ENCODE measurements at places on chromosomes 4 and X.

GRCh38 chrX:72495046-72495445 is 77.6 kb downstream of the HDAC8 start:
- no peak for DNase-seq

- DNase-seq = no peak
Observed at GRCh38 chr4:101651778-101652177, 138.8 kb upstream of the BANK1 start.

DNA sequence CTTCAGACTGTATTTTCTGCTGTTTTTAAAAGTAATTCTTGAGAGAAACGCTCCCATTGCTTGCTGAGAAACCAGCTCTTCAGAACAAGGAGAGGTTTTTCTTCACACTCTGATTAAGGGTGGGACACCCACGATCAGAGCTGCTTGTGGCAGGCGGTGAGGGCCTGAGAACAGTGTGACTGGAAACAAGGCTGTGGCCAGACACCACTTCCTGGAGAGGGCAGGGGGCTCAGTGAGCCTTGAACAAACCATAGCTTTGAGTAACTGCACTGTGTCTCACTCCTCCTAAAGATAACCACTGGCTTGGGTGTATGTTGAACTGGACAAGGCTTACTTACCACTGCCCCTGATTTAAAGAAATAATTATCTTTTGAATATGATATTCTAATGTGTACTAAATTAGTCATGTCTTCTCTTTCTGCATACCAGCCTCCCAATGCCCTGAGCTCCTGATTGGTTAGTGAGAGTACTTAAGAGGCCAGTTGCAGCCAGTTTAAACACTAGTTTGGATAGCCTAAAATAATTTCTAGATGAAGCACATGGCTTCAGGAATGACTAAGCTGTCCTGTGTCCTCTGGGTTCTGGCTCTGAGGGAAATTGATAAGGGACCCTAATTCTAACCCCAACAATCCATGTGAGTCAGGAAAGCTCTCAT is 3.7 kb upstream of the GPR82 start:
- no peak for DNase-seq

- no peak for DNase-seq
Observed at GRCh38 chrX:13774696-13775095, 40.1 kb downstream of the OFD1 start.

- no peak for DNase-seq
Observed at GRCh38 chr4:38818441-38818976, 13.9 kb upstream of the TLR1 start.

DNA sequence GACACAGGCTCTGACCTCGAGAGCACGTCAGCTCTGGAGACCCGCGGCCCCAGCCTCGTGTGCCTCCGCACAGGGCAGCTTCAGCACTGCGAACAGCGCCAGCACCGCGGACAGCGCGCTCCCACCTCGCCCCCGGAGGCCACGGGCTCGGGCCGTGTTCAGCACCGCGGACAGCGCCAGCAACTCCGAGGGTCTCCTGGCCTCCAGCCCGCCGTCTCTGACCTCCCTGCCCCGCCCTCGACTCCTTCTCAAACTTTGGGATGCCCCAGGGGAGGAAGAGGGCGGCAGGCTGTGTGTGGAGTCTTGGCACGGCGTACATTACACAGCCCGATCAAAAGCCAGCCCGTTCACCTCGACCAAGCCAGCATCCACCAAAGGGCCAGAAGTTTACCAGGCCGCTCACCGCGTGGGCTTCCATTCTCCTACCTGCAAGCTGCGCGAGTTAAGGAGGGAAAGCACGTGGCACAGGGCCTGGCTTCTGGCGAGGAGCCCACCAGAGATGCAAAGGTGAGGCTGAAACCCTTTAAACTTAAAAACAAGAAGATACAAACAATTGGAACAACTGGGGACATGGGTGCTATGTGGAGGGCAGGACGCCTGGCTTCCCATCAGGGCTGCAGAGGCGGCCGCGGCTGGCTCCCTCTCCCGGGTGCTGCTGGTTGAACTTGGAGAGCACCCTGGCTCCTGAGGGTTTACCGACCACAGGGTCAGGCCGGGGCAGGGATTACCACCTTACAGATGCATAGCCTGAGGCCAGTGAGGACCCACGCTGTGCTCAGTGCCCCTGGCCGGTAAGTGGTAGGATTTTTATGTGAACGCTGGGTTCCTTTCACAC is 4.5 kb upstream of the NKX1-1 start:
- no peak for DNase-seq

DNA sequence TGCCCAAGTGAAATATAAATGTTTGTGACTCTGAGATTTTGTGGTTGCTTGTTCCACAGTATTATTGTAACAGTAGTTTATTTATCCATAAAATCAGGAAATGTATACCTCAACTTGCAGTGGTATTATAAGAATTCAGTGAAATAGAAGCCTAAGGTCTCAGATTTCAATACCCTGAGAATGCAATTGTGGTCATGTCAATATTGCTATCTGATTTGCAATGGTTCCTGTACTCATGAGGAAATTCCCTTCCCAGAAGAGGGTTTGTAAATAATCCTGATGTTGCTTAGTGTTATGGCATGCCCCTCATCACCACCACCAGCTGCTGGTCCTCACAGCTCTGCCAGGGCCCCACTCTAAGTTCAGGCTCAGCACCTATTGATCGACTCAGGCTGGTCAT is 67.8 kb downstream of the SLC34A2 start:
- DNase-seq = no peak

GRCh38 chr4:124954046-124954445 is 241.5 kb upstream of the ANKRD50 start:
- DNase-seq = no peak

- no peak for DNase-seq
Observed at GRCh38 chr4:8351931-8352367, 82.4 kb downstream of the HTRA3 start.

DNA sequence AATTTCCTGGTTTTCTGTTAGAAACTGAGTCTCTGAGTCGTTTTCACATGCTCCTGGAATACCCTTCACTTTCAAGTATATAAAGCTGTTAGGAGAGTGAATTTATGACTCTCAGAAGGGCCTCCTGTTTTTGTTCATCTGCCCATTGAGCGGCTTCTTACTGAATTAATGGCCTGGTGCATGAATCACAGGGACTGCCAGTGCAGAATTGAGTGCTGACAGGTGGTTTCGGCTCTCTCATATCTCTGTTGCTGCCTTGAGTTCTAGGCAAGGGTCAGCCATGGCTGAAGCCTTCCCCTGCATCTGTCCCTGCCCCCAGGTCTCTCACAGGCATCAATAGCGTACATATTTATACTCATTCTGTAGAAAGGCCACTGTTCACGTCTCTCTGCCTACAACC is 22.7 kb upstream of the SEPSECS start:
- no peak for DNase-seq

- DNase-seq = no peak
Observed at GRCh38 chr4:53785996-53786395, 194.7 kb upstream of the LNX1 start.

DNA sequence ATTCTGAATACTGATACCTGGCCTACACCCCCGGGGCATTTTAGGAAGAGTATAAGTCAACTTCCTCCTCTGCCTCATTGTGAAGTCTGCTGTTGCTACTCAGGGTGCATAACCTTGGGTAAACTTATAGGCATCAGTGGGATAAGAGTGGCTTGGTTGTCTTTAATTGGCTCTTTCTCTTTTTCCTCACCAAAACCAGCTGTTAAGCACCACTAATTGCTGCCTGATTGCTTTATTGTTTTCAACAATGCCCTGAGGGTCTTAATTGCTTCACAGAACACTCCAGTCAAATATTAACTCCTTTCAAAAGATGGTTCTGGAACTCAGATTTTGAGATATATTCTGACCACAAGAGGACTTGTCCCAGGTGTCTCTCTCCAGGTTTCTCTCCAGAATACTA is 337.0 kb upstream of the MAGEB16 start:
- no peak for DNase-seq

GRCh38 chr4:100086766-100087431 is 103.4 kb downstream of the DDIT4L start:
- no peak for DNase-seq

DNA sequence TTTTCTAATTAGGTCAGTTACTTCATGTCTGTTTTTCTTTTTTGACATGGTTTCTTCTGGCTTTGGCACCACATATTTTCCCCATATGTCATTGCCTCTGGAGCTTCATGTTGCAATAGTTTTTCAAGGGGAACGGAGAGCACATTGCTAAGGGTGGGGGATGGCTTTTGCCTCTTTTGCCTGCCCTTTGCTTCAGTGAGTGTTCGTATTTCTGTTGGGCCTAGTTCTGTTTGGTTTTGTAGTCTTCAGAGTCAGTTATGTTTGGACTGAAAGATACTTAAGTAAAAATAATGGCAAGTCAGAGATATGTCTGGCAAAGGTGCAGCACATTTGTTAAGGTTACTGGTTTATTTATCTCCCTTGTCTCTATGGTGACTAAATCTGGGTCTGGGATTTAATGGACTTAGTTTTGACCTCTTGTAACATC is 29.1 kb downstream of the FHL1 start:
- no peak for DNase-seq

DNA sequence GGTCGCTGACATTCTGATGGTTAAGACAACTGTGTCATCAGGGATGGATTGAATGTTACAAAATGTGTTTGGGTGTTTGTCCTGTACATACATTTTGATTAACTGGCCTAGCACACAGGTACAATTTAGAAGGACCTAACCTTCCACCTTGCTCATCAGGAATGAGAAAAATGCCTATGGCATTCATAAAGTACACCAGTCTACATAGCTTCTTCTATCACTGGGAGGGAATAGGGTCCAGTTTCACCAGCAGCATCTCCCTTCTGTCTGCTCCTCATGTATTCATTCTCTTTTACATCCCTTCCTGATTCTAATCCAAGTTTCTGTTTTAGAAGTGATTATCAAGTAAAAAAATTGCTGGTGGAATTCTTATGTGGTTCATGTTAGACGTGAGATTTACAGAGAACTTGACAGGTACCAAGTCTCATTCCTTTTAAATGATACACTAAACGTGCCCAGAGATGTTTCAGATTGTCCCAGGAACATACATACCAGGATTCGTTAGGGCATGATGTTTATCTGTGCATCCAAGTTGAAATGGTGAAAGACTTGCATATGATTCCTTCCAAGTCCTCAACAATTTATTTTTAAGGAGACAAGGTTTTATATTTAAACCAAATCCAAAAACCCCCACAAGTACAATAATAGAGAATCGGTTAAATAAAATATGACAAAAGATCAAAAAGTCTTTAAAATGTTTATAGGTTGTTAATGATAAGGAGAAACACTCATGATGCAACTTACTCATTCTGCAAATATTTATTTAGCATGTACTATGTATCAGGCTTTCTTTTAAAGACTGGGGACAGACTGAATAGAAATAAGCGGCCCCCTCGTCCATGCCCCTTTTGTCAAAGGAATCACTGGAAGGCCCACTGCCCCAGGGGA is 359.1 kb downstream of the ZNF674 start:
- no peak for DNase-seq

DNA sequence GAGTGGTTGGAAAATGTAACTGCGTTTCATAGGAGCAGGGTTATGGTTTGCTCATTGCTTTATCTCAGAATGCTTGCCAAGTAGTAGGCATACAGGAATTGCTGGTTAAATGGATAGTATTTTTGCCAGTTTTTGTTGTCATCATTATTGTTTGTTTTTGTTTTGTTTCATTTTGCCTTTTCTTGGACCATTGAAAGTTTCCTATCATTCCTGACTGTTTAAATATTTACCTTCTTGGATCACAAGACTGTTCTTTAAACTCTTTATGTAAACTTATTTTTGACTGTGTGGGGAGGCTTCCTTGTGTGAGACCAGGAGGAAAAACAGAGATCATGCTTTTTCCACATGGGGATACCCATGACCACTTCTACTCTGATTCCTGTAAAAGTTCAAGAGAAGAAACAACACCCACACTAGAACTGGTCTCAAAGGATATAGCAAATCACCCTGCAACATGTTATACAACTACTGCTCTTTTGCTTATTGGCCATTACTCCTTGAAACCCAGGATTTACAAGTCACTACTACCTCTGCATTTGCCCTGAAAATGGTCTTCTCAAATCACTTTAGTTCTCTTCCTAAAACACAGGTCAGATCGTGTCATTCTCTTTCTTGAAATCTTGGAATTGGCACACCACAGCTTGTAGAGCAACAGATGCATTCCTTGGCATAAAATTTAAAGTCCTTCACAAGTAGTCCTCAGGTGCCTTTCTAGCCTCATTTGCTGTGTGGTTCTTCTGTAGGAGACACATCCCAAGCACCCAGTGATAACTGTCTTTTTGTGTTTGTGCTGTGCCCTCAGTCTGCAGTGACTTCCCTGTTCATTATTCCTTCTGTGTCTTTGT is 51.3 kb downstream of the FNIP2 start:
- no peak for DNase-seq

DNA sequence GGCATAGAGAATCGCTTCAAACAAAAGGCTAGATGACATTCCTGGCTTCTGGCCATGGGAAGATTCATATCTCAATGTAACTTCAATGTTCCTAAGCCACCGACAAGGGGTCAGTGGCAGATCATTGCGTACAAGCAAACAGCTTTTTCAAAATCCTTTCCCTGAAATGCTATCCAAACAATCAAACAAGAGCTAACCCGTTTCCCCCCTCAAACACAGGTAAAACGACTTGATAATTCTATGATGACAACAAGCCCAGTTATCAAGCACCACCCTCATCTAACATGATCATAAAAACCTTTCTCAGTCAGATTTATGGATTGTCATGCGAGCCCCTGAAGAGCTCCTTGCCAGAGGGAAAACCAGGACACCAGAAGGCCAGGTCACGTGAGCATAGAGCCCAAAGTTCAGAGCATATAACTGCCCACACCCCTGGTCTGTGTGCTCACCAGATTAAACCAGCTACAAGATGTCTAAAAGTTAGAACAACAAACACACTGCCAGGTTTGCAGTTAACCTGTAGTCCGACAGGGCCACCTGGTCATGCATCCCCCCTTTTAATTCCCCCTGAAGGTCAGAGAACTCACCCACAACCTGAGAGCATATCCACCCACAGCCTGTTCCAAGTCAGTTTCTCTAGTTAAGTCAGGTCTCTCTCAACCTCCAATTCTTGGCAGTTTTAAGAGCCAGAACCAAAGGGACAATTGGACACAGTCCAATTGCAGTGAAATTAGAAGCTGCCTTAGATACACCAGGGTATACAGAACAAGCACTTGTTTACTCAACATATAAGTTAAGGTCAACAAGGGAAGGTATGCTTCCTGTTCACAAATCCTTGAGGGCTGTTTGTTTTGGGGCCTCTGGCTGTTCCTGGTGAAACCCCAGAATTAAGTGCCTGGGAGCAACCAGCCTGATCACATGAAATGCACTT is 248.1 kb upstream of the PPARGC1A start:
- no peak for DNase-seq

DNA sequence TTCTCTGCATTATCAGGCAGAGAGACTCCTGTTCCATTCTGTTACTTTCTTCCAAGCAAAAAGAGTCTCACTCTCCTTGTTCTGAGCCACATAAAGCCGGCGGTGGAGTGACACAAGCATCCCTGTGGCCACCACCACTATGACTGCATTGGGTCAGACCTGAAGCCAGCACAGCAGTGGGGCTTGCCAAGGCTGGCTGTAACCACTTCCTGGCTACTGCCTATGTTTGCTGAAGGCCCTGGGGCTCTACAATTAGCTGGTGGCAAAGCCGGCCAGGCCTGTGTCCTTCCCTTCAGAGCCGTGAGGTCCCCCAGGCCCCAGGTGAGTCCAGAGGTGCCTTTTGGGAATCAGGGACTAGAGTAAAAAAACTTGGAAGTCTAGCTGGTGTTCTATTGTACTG is 31.8 kb downstream of the PLAC8 start:
- no peak for DNase-seq

- no peak for DNase-seq
Observed at GRCh38 chr4:54225598-54226403, 3.3 kb upstream of the PDGFRA start.

GRCh38 chrX:49915361-49916222 is 6.8 kb upstream of the CLCN5 start:
- no peak for DNase-seq

Measured in non-pigmented ciliary epithelial cell (primary cell).